ENCODE measurements at places on chromosomes 16 and 17. TPM values are rescaled to one million over a fixed set of nuclear protein-coding genes. Genes with fewer than 3 reads are reported as not detected.

Gene KRTAP2-3
- 1.8 TPM for total RNA-seq

Gene NPIPB8
- 0.48 TPM for total RNA-seq

DNA sequence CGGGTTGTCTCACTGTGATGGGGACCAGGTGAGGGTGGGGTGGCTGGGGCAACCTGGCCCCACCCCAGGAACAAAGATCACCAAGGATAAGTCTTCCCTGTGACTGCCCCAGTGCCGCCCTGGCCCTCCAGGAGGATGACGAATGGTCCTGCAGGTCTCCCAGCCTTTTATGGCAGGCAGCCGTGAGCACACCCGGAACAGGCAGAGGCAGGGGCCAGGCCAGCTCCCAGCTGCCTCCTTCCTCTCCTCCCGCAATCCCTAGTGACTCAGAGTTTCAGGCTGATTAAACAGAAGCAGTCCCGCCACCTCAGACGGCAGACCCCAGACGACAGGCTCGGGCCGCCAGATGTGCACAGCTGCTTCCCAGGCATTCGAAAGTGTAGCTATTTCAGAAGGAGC lies 13.3 kb downstream of the JUP start:
- peak; percentile 94 for DNase-seq

Gene ZG16
- not detected for total RNA-seq

DNA sequence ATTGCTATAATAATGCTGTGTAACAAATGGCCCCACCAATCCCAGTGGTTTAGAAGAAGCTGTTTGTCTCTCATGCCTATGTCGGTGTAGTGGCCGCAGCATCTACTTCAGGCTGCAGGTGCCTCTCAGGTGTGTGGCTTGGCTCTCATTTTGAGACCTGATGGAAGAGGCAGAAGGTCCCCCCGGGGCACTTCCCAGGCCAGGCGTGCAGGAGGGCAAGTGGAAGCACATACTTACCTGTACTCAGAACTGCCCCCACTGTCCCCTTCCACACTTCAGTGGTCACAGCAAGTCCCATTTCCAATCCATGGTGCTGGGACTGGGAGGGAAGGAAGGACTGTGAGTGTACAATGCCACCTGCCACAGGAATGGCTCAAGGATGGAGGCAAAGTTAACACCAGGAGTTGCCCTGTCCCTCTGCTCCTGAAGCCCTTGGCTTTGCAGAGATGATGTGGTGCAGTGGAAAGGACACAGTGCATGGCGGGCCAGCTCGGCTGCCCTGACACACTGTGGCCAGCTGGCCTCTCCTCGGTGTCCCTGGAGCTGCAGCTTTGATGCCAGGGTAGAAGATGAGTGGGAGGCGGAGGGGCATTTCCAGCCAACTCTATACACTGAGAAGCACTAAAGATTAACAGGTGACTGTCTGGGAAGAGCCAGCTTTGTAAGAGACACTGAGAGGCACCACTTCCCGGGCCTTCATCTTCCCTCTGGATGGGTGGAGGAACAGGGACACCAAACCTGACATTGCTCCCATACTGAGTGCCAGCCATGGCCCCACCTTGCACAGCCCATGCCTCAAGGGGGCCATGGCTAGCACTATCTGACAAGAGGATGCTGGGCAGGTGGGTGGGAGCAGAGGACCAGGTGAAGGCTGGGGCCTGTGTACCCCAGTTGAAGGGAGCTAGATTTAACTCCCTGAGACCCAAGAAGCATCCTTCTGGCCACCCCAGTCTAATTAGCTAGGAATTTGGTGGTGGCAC lies 105.9 kb downstream of the METRNL start:
- no peak for DNase-seq

DNA sequence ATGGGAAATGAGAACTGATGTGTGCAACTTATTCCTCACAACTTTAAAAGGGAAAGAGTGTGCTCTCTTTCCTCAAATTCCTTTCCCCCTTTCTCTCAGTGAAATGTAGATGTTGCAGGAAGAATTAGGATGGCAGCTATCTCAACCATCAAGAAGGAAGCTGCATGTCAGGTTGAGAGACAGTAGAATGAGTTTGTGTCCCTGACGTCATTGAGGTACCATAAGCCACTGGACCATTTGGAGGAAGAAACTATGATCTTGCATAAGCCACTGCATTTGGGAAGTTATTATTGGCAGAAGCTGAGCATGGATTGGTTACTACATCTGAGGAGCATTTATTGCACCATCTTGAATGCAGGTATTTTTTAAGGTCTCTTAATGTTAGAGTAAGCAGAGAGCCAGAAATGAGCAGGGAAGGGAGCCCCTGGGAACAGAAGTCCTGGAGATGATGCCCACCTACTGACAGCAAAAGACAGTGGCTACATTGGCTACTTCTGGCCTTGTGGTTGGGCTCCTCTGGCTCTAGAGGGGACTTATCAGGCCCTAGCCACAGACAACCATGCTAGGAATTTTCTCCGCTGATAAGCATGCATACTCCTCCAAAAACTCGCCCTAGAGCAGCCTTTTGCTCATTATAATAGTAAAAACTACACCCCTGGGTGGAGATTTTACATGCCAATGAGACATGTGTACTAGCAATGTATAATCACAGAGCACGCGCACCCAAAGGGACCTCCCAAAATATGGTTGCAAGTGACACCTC lies 249.0 kb upstream of the SALL1 start:
- no peak for DNase-seq

DNA sequence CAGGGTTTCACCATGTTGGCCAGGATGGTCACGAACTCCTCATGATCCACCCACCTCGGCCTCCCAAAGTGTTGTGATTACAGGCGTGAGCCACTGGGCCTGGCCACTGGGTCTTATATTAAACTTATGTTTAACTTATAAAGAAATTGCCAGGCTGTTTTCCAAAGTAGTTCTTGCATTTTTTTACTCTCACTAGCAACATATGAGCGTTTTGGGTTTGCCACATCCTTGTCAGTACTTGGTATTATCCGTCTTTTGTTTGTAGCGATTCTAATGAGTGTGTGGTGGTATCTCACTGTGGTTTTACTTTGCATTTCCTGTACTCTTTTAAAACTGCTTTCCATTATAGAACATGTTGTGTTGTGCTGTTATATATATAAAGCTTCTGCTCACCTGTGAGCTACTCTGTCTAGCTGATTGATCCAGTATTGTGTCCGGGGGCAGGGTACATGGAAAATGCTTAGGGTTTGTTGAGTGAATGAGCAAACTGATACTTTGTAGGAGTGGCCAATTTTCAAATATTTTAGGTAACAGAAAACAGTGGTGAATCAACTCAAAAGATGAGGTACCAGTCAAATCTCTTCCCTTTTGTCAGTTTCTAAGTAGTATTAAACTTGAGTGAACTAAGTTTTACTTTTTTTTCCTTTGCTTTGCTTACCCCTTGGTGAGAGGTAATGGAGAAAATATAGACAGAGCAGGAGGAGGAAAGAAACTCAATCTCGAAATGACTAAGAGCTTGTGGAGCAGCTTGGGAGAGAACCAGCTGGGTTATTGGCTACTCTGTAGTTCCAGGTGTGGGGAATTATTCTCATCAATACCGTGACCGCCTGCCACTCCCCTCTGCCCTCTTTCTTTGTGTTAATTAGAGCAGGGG lies 75.8 kb downstream of the PITPNC1 start:
- DNase-seq, result no peak

GRCh38 chr16:56936950-56937349 lies 5.0 kb downstream of the HERPUD1 start:
- DNase-seq, result no peak

- DNase-seq, result no peak
Observed at GRCh38 chr17:60823515-60823914, 145.9 kb downstream of the BCAS3 start.

GRCh38 chr16:31367853-31368252 lies 12.9 kb downstream of the ITGAX start:
- no peak for DNase-seq

- DNase-seq, result no peak
Observed at GRCh38 chr16:9135797-9136196, 44.4 kb downstream of the HAPSTR1 start.

GRCh38 chr17:9956474-9957131 lies 51.5 kb upstream of the RCVRN start:
- DNase-seq, result no peak

Gene EVPLL
- 0.11 TPM for total RNA-seq

Gene ABI3
- not detected for total RNA-seq
